Activated T-cell treated with anti-CD3 and anti-CD28 coated beads for 24 hours (primary cell): ENCODE measurements at places on chromosomes 6 and 20.

DNA sequence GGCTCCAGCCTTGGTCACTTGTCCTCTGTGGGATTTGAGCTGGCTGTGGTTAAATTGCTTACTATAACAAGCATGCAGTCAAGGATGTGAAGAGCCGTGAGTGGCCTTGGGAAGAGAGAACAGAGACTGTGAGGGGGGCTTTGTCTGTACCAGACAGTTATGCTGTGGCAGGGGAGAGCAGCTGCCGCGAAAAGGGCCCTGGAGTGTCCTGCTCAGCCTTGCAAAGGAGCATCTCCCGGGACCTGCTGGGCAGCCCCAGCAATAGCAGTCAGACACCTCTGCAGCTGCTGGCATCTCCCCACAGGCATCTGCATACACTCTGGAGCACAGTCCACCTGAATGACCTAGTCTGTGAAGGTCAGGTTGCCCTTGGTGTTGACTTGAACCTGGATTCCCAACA is 6.3 kb downstream of the EBF4 start:
- DNase-seq, result no peak

GRCh38 chr6:28215425-28215824 is 9.7 kb upstream of the ZSCAN9 start:
- DNase-seq, result no peak

DNA sequence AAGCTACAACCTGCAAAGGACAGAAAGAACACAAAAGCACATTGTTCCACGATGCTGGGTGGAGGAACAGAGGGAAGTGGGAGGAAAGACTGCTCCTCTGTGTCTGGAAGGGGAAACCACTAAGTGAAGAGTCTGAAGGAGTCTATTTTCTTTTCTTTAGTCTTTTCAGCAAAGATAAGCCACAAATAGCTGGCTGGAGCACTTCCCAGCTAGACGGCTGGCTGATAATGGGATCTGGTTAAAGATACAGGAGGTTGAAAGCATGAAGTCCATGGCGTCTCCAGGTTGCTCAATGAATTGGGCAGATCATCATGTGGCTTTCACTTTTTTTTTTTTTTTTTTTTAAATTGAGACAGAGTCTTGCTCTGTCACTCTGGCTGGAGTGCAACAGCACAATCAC is 154.0 kb upstream of the KCNG1 start:
- DNase-seq, result no peak

DNA sequence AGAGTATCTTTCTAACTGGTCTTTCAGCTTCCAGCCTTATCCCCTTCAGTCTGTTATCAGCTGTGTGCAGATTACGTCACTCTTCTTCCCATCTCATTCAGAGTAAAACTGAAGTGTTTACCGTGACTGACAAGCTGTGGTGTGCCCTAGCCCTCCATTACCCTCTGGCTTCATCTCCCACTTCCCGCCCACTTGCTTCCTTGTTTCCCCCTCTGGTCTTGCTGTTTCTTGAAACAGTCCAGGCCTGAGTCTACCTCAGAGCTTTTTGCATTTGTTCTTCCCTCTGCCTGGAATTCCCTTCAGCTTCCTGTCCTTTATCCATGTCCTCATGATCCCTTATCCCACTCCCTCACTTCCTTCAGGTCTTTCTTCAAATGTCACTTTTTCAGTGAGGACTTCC is 66.9 kb downstream of the CARMIL1 start:
- DNase-seq, result no peak

- no peak for DNase-seq
Measured at GRCh38 chr6:107624050-107624449, 134.1 kb downstream of the SOBP start.

GRCh38 chr20:57682184-57683101 is 27.4 kb downstream of the PMEPA1 start:
- no peak for DNase-seq

DNA sequence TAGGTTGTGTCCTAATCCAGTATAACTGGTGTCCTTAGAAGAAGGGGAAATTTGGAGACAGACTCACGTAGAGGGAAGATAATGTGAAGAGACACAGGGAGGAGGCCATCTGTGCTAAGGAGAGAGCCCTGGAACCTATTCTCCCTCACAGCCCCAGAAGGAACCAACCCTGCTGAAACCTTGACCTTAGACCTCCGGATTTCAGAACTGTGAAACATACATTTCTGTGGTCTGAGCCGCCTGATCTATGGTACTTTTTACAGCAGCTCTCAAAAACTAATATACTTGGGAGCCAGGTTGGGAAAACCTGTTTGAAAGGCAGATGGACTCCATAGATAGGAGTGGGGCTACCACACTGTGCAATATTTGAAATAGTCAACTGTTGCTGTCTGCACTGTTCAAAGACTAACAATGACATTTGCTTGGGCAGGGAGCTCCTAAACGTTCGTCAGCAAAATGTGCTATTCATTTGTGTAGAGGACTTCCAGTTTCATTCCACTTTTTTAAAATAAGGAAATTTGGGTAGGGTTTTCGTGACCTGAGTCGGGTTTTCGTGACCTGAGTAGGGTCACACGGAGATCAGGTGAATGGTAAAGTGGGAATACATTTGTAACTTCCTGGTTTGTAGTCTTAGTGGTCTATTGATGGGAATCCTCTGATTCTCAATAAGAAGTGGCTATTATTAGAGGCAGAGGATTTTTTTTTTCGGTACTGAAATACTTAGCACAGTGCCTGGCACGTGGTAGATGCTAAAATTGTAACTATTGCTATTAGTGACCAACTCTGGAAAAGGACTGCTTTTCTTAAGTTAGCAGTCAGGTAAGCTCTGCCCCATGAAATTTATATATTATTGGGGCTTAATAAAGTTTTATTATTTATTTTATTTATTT is 11.4 kb downstream of the TAGAP start:
- no peak for DNase-seq

DNA sequence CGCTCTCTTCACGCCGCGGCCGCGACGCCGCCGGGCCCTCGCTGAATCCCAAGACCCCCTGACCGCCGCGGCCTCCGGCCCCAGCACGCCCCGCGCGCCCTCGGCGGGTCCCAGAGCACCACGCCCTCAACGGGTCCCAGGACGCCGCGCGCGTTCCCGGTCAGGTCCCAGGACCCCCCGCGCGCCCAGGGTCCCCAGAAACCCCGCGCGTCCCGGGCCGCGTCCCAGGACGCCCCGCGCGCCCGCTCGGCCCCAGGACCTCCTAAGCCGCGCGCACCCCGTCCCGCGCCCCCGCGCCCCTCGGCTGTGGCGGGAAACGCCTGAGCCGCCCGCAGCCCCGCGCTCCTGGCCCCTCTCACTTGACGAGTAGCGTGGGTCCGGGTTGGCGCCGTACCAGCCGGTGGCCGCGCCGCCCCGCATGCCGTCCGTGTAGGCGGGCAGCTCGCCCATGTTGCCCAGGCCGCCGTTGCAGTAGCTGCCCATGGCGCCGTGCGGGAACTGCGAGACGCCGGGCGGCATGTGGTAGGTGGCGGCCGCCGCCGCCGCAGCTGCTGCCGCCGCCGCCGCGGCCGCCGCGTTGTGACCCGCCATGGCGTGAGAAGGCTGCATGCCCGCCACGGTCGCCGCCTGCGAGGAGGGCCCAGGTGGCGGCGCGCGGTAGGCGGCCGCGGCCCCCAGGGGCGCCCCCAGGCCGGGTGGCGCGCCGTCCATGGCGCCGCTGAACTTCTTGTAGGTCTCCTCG is 556 bp downstream of the NKX2-4 start:
- no peak for DNase-seq

- DNase-seq, result peak; percentile 5
Measured at GRCh38 chr20:3716195-3716834, 3.9 kb upstream of the SIGLEC1 start.

DNA sequence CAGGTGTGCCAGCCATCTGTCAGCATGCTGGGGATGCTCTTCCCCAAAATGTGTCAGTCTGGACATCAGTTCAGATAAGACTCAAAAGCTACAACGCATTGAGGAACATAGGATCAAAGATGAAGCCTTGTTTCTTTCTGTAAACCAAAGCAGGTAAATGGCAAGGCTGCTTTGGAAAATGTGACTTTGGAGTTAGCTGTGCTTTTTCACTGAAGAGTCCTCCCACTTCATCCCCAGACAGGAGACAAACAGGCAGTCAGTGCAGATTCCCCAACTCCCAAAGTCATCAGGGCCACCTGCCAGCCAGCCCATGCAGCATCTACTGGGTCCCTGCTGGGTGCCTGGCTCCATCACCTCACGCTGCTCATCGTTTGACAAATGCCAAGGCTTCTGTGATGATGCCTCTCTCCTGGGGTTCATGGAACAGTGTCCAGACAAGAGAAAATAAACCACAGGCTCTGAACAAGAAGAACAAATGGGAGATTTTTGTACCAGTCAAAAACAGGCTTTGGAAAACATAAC is 205.0 kb upstream of the BTBD3 start:
- no peak for DNase-seq

DNA sequence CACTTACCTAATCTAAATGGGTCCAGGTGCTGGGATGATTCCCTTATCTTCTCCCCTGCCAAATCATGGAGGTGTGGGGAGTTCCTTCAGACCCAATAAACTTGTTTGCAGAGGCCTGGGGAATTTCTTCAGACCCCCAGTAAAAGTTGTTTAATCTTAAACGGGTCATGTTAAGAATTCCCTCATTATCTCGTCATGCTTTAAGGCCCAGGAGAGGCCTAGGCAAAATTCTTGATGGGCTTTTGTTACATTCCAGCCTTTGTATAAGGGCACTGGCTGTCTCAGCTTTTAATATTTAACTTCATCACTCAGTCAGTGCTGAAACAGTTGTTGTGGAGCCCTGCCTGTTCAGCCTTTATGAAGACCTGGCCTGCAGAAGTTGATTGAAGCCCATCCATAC is 11.0 kb upstream of the SLC35B3 start:
- DNase-seq, result no peak

- DNase-seq, result no peak
Measured at GRCh38 chr6:167781066-167781767, 45.5 kb upstream of the AFDN start.

DNA sequence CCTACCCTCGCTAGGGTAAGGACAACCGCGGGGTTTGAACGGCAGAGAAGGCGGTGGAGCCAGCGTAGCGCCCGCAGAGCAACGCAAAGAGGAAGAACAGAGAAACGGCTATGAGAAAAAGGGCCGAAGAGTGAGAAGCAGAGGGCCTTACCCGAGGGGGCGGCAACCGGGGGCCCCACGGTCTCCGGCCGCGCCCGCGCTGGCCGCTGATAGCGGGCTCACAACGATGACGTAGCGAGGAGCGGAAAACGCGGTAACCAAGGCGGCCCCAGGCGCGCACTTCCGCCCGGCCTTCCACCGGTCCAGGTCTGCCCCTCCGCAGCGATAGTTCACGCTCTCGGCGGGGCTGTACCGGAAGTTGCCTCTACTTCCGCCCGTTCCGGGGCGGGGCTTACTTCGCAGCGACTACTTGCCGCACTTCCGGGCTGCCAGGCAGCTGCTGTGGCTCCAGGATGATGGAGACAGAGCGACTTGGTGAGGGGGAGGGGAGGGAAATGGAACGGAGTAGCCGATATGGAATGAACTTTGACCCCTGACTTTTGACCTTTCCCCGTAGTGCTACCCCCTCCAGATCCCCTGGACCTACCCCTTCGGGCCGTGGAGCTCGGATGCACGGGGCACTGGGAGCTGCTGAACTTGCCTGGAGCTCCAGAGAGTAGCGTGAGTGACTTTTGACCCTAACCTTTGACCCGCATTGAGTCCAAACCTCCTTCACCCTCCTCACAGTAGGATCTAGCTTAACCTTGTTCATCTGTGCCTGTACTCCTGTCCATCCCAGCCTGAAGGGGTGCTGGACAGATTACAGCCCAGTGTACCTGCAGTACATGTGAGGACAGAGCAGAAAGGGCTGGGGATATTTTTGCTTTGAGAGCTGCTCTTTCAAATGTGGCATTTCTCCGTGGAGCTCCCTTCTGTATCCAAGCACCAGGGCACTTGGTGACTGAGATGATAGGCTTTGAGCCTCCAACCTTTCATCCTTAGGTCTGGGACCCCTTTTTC is at the start of the genes NELFE and SKIC2:
TSS of gene NELFE (minus strand) at position 231 of the 999 bp plus-strand sequence. CDS start 525 bp downstream, outside the sequence.
TSS of gene SKIC2 (plus strand) at position 435 of the 999 bp plus-strand sequence. CDS start at position 453, 18 bp downstream.
- DNase-seq, result peak; percentile 99

- no peak for DNase-seq
Measured at GRCh38 chr6:135419162-135419561, 78.4 kb downstream of the AHI1 start.

DNA sequence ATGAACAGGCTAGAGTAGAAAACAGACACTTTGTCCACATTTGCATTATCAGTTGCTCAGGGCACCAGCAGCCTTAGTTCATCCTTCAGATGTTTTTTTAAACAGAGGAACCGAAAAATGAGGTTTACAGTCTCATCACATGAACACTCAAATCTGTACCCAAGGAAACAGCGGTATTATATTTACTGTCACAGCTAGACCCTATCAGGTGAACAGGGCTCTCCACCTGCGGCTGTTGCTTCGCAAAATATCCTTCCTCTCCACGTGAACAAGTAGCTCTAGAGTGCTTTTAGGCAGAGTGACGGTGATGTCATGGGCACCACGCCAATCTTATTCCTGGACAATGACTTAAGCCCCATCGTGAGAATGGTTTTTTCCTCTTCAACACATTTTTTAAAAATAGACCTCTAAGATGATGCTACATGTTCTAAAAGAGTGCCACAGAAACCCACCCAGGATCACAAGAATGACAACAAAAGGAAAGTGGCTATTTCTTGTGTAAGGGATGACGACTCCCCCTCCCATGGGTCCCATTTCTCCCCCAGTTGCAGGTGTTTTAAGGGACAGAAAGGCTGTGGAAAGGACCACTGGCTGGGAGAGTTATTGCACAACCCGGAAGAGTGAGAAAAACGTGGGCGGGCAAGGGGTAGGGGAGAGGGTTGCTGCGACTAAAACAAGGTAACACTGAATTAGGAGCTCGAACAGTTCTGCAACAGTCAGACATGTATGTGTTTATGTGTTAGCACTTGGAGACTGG is 77.7 kb downstream of the EFHC1 start:
- DNase-seq, result no peak

GRCh38 chr6:87088076-87088475 is 6.8 kb downstream of the CGA start:
- no peak for DNase-seq

- DNase-seq, result no peak
Measured at GRCh38 chr6:84764332-84765049, at the start of gene TBX18. Gene TBX18 (minus strand): TSS chr6:84764598. CDS start chr6:84764181, 417 bp downstream.

GRCh38 chr20:57200882-57201695 is 65.4 kb downstream of the BMP7 start:
- DNase-seq, result no peak

DNA sequence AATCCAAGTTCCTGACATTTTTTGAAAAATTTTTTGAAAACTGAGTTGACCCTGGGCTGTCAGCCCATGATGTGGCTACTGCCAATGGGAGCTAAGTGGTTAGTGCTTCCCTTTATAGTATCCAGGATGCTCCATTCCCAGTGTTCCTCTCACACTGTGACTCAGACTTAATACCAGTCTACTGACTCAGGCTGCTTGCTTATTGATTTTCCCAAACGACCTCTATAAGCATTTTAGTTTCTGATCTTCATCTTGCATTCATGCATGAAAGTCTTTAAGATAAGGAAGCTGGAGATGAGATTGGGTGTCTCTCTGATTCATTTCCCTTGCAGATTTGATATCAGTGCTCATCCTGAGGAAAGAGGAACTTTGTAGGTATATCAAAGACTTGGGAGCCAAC is 560.0 kb downstream of the TBC1D32 start:
- DNase-seq, result no peak

- DNase-seq, result no peak
Measured at GRCh38 chr6:27321901-27322300, 9.8 kb upstream of the POM121L2 start.

- no peak for DNase-seq
Measured at GRCh38 chr6:160791981-160792418, 90.0 kb downstream of the PLG start.
